Fibroblast of skin of left biceps (primary cell): ENCODE measurements at places on chromosomes 7 and 10.

DNA sequence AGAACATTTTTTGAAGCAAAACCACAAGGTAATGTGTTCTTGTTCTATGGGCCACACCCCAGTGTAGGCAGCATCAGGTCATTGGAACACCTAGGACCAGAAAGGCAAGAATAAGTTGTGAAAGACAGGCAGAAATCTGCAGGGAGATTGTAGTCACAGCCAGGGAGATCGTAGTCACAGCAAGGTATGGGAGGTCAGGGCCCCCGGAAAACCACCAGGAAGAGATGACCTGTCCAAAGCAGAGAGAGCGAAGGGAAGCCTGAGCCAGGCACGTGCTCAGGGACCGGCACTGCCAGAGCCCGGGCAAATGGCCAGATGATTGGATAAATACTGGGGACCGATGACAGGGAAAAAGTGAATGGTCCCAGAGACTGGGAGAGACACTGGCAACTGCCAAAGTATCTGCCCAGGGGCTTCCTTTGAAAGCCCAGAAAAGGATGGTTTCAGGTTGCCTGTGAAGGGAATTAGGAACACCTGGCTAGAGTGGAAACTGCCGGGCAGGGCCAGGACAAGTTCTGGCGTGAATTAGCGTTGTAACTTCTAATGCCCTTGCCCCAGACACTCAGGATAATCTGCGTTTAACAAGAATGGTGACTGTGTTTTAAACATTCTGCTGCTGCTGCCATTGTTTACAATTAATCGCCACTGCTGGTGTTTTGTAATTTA, 3.9 kb upstream of the NOBOX start:
- DNase-seq, result no peak

- no peak for DNase-seq
Measured at GRCh38 chr7:70810558-70811139, 321.3 kb upstream of the GALNT17 start.

- DNase-seq, result no peak
Measured at GRCh38 chr10:43227911-43228782, 38.7 kb downstream of the RASGEF1A start.

DNA sequence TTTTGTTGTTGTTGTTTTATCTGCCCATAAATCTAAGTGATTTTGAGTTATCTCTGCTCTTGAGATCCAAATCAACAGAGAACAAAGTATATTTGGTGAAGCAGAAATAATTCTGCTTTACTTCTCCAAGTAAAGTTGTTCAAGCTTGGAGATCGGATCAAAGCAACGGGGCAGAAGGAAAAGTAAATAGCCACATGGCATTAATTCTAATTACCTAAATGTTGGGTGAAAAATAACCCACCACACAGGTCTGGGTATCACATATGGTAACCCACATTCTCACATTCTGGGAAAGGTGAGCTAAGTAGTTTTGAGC, 3.1 kb downstream of the NRP1 start:
- DNase-seq, result no peak

DNA sequence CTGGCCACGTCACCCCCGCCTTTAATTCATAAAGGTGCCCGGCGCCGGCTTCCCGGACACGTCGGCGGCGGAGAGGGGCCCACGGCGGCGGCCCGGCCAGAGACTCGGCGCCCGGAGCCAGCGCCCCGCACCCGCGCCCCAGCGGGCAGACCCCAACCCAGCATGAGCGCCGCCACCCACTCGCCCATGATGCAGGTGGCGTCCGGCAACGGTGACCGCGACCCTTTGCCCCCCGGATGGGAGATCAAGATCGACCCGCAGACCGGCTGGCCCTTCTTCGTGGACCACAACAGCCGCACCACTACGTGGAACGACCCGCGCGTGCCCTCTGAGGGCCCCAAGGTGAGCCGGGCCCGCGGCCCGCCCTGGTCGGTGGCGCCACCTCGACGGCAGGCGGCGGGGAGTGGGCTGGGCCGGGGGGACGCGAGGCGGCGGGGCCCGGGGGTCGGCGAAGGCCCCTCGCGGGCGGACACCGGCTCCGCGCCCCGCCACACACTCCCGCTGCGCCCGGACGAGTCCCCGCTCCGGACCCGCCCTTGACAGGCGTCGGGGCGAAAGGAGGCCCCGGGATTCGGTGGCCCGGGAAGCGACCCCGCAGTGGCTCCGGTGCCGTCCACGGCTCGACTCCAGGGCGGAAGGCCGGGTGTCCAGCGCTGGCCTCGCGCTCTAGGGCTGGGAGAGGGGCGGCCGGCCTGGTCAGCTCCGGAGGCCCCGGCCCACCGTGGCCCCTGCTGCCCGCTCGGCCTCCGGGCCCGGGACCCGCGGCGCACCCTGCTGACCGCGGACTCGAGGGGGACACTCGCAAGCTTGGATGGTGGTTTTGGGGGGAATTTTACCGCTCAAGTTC, 557 bp downstream of the BAG3 start:
- DNase-seq, result no peak

- DNase-seq, result no peak
Measured at GRCh38 chr7:68304536-68304935, 1293.7 kb upstream of the AUTS2 start.

GRCh38 chr10:361203-362081, 226.2 kb downstream of the ZMYND11 start:
- DNase-seq, result no peak

- no peak for DNase-seq
Measured at GRCh38 chr7:145016068-145016467, 180.2 kb upstream of the TPK1 start.

GRCh38 chr7:135499818-135500217, 10.1 kb downstream of the CNOT4 start:
- DNase-seq, result no peak

GRCh38 chr7:11235491-11235890, 261.8 kb downstream of the PHF14 start:
- DNase-seq, result no peak

GRCh38 chr7:71424166-71425035, 292.5 kb downstream of the GALNT17 start:
- DNase-seq, result no peak

GRCh38 chr10:92790440-92790839, 57.9 kb upstream of the EXOC6 start:
- no peak for DNase-seq

- no peak for DNase-seq
Measured at GRCh38 chr7:70620333-70621055, 511.4 kb upstream of the GALNT17 start.

GRCh38 chr7:155797262-155798250, 14.7 kb downstream of the SHH start:
- DNase-seq, result no peak

DNA sequence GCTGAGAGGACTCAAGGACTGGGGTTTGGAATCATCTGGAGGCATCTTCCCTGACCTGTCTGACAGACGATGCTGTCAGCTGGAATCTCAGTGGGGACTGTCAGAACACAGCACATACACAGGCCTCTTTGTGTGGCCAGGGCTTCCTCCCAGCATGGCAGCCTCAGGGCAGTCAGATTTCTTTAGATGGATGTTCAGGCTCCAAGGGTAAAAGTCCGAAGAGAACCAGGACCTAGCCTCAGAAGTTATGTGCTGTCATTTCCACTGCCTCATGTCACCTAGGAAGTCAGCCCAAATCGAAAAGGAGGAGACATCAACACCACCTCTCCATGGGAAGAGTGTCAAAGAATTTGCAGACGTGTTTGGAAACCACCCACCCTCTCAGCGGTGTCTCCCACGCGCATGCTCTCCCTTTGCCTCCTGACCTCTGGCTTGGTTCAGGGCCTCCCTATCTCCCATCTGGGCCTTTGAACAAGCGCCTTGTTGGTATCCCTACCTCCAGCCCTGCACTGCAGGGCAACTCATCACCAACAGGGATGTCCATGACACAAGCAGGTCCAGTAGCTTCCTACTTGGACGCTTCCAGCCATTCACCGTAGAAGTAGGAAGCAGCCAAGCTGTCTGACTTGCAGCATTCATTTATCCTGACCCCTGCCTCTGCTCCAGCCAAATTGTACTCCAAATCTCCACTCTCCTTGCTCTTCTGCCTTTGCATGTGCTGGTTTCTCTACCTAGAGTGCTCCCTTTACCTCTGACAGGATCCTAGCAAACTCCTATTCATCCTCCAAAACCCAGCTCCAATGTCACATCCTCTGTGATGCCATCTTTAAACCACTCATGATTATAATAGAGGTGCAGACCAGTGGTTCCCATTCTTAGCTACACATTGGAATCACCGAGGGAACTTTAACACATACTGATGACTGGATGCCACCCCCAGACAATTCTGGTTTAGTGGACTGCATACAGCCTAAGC, 121.6 kb downstream of the OAT start:
- DNase-seq, result no peak

- no peak for DNase-seq
Measured at GRCh38 chr7:112136271-112137008, 69.8 kb downstream of the DOCK4 start.

DNA sequence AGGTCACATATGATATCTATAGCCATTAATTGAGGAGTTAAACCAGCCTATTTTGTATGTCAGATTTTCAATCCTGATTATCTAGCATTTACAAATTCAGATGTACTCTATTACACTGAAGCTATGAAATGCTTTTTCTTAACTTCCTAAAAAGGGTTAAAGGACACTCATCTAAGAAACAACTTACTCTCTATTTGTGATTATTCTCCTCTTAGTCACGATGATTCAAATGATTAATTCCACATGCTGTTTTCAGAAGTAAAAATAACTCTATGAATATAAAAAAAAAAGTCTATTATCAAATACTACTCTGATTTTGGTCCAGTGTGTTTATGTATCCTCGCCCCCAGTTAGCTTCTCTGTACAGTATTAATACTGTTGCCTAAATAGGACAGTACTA, 1199.9 kb downstream of the GATA3 start:
- DNase-seq, result peak; percentile 49

DNA sequence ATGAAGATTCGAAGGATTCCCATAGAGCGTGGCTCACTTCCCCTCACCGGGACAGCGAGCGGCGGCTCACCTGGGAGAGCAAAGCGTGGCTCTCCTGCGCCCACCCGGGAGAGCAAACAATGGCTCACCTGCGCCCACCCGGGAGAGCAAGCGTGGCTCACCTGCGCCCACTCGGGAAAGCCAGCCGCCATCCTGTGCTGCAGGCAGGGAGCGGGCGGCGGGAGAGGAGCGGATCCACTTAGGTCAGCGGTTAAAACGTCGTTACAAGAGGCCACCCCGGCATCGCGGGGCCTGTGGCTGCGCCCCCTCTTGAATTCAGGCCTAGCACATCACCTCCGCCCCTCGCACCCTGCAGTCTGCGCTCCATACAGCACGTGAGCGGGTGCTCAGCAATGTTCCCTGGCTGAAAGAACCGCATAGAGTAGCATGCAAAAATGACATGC, 461 bp upstream of the FIGNL1 start:
- DNase-seq, result no peak

DNA sequence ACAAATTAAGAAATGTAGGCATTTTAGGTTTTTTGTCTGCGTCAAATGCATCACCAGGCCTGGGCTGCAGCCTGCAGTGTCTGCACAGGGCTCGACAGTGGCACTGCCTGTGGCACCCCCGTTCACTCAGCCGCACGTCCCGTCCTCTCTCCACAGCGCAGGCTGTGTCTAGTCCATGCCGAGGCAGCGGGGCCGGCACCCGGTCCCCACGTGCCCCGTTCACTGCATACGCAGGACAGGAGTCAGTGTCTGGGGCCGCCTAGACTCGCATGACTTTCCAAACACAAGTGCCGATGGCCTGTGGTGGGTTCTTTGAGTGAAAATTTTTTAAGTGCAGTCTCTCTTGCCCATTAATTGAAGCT, 446.4 kb downstream of the PTPRN2 start:
- no peak for DNase-seq

- no peak for DNase-seq
Measured at GRCh38 chr10:36766940-36767339, 358.5 kb upstream of the ANKRD30A start.

DNA sequence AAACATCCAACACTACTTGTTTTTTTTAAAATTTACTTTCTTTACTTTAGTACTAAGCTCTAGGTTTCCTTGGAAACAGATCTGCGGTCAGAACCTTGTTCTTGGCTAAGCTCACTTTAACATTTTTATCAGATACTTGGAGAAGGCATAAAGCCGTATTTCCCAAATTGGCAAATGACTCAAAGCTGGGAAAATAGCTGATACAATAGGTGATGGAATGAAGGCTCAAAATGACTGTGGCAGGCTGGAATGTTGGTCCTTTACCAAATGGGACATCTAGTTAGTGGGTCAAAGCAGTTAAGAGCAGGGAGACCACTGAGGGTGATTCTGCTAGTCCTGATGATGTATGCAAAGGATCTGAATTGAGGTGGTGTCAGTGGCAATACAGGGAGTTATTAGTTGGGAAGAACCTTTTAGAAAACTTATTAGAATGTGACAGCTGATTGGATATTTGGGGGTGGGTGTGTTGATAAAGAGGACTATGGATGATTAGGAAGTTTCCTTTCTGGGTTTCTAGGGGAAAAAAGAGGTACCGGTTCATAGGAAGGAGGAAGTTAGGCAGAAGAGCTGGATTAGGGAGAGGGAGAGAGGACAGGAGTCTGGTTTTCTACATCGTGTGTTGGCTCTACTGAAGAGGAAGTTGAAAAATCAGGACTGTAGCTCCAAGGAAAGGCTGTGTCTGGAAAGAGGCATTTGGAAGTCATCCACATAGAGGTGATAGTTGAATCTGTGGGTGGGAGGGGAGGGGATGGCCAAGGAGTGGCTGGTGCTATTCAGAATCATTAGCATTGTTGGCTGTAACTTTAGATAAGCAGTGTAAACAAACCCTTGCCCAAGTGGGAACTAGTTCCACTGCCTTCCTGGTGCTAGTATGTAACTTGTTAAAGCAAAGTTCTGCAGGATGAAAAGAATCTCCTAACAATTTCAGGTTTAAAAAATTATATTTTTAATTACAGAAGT, 13.1 kb downstream of the PLCE1 start:
- peak; percentile 53 for DNase-seq

GRCh38 chr10:119344381-119344780, 137.0 kb downstream of the GRK5 start:
- DNase-seq, result no peak

GRCh38 chr10:110423650-110424049, 74.1 kb upstream of the DUSP5 start:
- no peak for DNase-seq

- DNase-seq, result peak; percentile 58
Measured at GRCh38 chr10:110446954-110447608, 50.6 kb upstream of the DUSP5 start.

DNA sequence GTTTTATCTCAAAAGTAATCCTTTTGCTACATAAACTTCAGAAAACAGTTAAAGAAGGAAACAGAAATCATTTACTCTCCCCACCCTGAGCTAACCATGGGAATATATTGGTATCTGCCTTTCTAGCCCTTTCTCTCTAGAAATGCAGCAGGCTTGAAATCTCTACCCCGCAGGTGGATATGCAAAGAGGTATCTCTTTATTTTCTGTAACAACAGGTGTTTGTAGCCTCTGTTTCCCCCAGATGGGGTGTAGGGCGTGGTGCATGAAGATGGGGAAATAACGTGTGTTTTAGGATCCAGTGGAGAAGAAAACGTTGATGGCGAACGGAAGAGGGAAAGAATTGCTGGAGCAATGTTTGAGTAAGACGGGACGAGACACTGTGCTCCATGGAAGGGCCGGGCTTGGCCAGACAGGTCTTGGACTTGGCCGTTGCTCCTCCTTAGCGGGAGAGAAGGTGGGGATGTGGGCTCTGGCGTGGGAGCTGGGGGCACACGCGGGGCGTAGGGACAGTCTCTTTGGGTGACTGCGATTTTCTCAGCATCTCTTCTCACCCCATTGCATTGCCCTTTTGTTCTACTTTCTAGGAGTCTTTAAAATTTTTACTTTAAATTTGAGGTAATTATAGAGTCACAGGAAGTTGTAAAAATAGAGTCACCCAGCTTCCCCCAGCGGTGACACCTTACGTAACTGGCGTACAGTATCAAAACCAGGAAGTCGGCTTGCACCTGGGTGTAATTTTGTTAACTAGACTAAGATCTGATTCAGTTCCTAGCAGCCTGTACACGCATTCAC, 82.9 kb downstream of the ELFN1 start:
- DNase-seq, result no peak
